ENCODE measurements at places on chromosomes 7 and 10. TPM values are rescaled to one million over a fixed set of nuclear protein-coding genes. Genes with fewer than 3 reads are reported as not detected.

GRCh38 chr10:12807096-12807755 is 194.3 kb downstream of the CCDC3 start:
- DNase-seq: no peak

GRCh38 chr7:285731-286130 is 4.2 kb upstream of the FOXL3 start:
- no peak for DNase-seq

- no peak for DNase-seq
Measured at GRCh38 chr7:98852826-98853225, 17.0 kb downstream of the TMEM130 start.

ZNF804B gene
- not detected for total RNA-seq

DNA sequence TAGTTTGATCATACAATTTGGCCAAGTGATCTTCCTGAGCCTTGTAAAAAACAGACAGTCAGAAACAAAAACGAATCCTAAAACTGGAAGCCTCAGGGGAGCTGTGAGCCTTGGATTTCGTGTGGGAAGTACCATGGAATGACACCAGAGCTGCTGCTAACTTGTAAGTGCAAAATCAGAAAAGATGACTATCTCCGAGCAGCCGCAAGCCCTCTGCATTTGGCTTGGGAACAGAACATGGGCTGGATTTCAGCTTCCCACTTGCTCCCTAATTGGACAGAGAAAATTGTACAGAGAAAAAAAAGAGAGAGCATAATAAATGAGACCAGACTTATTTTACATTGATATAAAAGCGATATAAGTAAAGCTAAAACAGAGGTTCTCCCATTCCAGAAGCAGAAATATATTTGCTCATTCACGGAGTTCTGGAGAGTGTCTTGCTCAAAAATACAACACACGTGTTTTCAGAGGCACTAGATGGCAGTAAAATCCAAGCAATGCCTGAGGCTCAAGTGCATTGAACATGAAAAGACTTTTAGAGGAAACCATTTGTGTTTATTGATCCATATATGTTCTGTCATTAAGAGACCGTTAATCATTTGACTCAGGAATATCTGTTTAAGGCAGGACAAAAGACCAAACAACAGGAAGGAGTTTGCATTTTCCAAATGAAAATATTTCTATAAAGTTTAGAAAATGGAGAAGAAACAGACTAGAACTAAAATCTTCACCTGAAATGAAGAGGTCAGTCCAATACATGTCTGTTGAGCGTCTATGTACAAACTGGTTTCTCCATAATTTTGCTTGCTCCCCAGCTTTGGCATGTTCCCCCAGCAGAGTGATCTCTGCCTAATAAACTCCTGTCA is 78.3 kb upstream of the SLC26A5 start:
- peak; percentile 8 for DNase-seq

ANXA8 gene
- not detected for total RNA-seq

DNA sequence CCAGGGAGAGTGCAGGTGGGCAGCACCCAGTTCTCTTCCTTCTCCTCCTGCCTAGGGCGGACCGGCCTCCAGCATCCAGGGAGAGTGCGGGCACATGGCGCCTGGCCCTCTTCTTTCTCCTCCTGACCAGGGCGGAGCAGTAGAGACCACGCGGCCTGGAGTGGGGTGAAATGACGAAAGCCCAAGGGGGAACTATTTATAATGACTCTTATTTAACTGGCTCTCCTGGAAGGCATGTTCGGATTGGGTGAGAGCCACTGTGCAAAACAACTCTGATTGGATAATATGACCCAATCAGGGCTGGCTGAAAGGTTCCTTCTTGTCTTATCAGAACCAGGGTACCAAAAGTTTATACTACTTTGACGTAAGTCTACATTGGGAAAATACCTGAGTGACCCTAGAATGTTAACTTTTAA is 63.1 kb downstream of the ZNF37A start:
- no peak for DNase-seq
